ENCODE measurements at places on chromosomes 5 and 9. TPM values are rescaled to one million over a fixed set of nuclear protein-coding genes. Genes with fewer than 3 reads are reported as not detected.

DNA sequence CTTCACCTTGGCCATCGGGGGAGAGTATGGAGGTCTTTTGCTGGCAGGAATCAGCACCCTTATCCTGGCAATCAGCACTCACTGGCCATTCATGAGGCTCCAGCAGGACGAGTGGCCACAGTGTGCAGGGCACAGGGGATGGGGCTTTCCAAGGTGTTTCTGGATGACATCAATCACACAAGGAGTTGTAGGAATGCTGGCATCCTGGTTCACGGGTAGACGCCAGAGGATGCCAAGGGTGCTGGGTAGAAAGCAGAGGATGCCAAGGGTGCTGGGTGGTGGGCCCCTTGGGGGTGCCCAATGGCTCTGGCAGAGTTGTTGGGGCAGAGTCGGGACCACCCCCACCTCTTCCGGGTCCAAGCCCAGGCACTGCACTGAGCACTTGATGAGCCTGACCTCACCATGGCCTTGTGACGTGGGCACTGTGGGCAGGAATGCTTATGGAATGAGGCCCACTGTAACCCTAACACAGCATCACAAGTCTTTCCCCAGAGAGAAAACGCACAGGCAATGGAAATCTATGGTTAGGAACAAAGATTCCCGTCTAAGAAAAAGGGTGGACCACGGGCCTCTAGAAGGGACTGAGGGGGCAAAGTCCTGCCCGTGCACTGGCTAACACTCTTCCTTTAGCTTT, 29.1 kb downstream of the CEL start:
- DNase-seq = no peak

DNA sequence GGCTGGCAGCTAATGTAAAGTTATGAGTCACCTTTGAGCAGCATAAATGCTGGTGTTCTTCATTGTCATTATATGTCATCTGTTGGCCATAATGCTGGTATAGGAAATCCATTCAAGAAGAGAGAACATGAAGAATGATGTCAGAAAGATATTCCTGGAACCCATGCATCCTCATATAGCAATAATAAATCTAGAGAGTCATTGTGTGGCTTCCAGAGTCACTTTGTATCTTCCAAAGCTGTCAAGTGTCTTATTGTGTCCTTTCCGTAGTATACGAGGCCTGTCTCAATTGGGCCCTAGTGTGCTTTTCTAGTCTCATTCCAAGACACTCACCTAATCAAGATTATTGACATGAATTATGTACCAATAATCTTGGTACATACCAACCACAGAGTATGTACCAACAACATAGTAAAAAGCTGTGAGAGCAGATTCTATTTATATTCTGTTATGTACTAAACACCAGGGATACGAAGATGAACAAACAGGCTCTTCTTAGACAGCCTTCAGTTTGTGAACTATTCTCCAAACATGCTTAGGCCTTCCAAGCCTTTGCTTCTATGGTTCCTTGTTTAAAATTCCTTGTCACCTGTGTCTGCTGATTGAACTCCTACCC, 110.1 kb downstream of the ERCC6L2 start:
- DNase-seq = no peak

GRCh38 chr9:37046683-37047082, 12.6 kb upstream of the PAX5 start:
- DNase-seq = no peak

GRCh38 chr5:131769336-131769735, 27.5 kb downstream of the FNIP1 start:
- DNase-seq = no peak

DNA sequence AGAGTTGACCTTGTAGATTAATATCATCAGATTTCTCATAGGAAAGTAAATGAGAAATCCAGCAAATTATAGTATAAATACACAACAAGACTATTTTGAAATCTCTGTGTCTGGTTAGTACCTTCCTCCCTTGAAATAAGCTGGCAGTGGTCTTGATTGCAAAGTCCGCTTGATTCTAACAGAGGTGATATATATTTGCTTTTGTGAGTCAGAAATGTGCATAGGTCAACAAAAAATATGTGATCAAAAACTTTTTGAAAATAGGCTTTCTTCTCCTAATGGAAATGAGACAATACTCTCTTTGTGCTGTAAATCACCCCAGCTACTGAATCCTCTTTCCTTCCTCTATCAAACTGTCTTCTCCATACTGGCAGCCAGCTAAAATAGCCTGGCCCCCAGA, 749.2 kb upstream of the CDH10 start:
- DNase-seq = no peak

- DNase-seq = no peak
Measured at GRCh38 chr5:120252839-120253238, 211.3 kb upstream of the PRR16 start.

DNA sequence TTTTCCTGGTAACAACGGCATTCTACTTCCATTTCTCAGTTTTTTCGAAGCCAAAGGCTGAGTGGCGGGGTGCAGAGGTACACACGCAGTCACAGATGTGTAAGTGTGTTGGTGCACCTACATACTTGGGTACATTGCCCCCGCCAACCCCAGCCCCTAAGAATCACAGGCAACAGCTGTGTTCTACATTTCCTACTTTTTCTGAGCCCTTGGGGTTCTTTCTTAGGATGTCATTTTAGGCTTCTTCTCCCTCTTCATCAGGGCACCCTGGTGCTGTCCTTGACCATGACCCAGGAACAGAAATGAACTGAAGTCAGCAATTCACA, 104.8 kb downstream of the PAX5 start:
- DNase-seq = no peak

- DNase-seq = no peak
Measured at GRCh38 chr9:107600060-107600573, 110.5 kb upstream of the KLF4 start.

DNA sequence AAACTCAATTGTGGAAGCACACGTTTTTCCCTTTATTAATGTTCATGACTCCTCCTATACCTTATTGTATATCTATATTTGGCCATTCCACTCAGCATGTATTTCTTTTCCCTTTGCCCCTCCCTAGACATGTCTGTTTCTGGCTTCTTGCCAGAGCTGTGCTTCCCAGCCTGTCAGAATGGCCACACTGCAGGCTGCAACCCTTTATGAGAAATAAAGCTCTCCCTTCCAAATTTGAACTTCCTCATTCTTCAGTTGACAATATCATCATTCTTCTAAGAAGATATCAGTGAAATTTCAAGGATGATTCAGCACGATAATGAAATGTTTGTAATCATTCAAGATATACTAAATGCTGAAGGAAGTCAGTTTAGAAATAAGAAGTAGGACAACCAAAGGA, 107.6 kb upstream of the PRSS3 start:
- DNase-seq = peak; percentile 12

DNA sequence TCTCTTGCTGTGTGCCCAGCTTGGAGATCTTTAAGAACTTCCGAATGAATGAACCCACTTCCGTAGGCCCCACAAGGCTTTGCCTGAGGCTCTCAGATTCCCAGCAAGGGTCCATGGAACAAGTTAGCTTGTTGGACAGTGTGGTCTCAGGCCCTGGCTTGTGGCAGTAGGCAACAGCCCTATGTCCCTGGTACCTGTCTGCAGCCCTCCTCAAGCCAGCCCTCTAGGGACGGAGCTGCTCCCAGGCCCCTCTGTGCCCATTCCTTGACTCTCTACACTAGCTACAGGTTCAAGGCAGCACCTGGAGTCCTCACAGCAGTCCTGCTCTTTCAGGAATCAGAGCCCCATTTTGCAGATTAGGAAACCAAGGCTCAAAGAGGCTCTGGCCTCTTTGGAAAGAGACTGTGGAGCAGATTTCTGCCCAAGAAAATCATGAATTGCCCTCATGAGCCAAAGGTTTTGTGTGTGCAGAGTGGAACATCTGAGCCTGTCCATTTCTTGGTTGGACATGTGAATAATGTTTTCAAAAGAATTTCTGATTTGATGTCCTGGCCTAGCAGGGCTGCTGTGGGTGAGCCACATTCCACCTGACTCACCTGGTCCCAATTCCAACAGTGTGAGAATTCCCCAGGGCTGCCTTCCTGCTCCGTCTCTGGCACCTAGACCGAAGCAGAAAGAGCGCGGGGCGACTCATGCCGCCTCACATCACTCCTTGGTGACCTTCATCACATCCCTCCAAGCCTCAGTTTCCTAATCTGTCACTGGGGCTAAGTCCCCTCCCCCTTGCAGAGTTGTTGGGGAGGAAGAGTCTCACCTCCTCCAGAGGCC, 131.7 kb downstream of the BARX1 start:
- no peak for DNase-seq

- no peak for DNase-seq
Measured at GRCh38 chr9:92517046-92517445, 18.7 kb downstream of the ECM2 start.

DNA sequence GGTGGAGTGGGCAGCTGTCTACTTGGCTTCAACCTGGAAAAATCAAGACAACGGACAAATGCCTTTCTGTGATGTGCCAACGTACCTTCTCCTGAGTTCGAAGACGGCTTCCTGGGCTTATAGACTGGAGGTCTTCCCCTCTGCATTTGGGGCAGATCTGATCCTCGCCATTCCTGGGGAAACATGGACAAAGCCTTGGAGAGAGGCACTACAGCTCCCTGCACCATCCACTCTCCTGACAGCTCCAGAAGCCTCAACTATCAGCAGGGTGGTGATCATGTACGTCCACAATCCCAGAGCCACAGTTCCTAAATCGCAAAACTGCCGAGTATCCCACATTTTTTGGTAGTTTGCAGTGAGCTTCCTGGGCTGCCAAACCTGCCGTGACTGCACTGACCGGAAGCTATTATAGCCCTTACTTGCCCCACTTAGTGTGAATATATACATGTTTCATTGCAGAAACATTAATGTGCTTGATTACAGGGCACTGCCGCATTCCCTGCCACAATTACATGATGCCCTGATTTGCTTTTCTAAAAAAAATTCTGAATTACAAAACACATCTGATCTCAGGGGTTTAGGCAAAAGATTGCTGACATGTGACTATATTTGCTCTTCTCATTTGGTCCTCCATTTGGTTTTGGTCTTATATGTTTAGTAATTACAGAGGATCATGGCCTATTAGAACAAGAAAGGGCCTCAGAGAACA, 2.8 kb downstream of the TRAF1 start:
- DNase-seq = no peak

DNA sequence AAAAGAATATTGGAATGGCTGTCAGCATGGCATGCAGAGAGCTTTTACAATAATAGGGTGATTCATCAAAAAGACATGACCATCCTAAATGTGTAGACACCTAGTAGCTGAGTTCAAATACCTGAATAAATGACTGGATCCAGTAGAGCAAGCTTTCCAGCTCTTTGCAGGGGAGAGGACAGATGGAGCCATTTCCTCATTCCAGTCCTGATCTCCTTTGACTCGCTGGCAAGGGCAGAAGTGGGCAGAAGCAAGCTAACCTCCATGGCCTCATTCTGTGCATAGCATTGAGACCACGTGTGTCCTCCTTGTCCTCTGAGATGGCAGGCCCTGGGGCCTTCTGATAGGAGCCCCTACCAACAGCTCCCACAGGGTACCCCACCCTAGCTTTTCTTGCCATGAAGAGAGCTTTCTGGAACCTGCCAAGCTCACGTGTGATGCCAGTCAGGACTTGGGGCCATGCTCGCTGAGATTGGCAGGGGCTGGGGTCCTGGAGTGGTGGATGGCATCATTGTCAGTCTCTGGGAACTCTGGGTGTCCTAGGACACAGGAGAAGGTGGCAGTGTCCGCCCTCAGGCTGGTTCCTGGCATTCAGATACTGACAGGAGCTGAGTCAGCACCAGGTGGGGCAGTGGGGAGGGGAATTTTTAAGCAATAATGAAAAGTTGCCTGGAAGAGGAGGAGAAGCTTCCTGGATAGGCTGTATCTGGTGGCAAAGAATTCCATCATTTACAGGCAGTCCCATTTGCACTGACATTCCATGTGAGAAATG, 33.6 kb downstream of the WWC1 start:
- DNase-seq = peak; percentile 77

DNA sequence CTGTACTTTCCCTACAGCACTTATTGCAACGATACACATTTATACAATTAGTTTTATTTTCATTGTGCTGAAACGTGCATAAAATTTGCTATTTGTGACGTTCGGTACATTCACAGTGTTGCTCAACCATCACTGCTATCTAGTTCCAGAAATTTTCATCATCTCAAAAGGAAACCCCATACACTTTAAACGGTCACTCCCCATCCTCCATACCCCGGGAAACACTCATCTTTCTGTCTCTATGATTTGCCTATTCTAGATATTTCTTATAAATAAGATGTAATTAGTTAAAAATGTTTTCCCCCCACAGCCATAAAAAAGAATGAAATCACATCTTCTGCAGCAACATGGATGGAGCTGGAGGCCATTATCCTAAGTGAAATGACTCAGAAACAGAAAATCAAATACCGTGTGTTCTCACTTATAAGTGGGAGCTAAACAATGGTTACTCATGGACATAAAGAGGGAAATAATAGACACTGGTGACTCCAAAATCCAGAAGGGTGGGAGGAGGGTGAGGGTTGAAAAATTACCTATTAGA, 40.2 kb upstream of the TEX48 start:
- DNase-seq = no peak

DNA sequence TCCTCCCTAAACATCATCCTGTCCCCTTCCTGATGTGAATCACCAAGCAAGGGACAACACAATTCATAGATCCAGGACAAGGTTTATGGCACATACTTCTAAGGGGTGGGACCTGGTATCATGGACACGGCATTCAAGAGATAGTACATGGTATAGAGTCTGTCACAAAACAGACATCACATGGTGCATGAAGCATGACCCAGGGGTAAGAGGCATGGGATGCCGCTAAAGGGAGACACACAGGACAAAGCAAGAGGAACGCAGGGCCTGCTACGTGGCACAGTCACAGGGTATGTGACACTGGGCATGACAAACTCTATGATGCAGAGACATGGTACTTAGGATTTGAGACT, 20.7 kb downstream of the GSN start:
- peak; percentile 8 for DNase-seq

GRCh38 chr9:110148384-110148783, 59.6 kb downstream of the C9orf152 start:
- DNase-seq = no peak

DNA sequence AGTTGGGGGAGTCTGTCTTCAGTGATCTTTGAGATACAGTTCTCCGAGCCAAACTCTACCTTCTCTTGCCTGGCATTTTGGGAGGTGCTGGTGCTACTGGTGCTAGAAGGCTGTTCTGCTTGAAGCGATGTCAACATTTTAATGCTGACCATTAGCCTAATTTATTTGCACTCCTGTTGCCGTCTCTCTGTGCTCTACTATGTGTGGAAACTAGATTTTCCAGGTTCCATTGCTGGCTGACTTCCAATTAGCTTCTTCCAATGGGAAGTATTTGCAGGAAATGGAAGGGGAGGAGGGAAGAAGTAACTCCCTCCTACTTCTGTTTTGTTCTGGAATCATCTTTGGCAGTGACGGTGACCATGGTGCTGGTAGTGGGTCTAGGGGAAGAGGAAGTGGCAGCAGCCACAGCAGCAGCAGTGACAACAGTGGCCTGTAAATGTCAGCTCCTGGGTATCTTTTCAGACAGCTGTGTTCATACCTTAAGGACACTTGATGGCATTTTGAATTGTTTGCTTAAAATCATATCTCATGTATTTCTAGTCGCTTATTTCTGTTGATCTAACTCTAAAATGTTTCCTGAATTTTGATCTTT, 7.9 kb downstream of the TXNDC8 start:
- DNase-seq = no peak

The RNF208 gene
- 14.2 TPM for total RNA-seq

The IFNK gene
- total RNA-seq = not detected

The TAS2R1 gene
- total RNA-seq = not detected

The NUDCD2 gene
- total RNA-seq = 36.5 TPM

The LHFPL2 gene
- total RNA-seq = 43.6 TPM

The AK8 gene
- 1.4 TPM for total RNA-seq

The RELL2 gene
- 12.5 TPM for total RNA-seq

The LURAP1L gene
- total RNA-seq = 52.7 TPM

The SPAG8 gene
- total RNA-seq = 0.97 TPM

The DBH gene
- total RNA-seq = not detected

The ZDHHC11 gene
- 53.7 TPM for total RNA-seq

The OR1J2 gene
- not detected for total RNA-seq

The OR13J1 gene
- total RNA-seq = not detected
